ENCODE measurements at places on chromosomes 2 and 18. TPM values are rescaled to one million over a fixed set of nuclear protein-coding genes. Genes with fewer than 3 reads are reported as not detected.

Gene DLX2
- total RNA-seq = 0.42 TPM

Gene IGFBP5
- total RNA-seq = 0.61 TPM

Gene CYP26B1
- total RNA-seq = 0.22 TPM

DNA sequence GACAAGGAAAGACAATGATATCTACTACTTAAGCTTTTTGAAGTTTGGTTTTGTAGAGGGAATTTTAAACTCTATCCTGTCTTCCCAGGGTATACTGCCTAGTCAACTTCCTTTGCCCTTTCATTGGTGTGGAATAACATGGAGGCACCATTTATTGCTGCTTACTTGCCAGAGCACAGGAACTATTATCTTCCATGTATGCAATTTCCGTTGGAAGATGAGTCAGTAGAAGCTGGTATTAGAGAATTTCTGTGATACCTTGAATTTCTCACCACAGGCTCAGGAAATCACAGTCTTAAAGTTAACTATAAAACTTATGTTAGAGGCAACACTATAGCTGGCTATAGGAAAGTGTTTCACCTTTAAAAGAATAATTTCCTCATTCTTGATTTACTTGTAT lies 40.9 kb upstream of the RGPD4 start:
- DNase-seq = no peak
- H3K4me1 ChIP-seq = no peaks in the 10 kb centered on the region
- H3K36me3 ChIP-seq = no peaks in the 10 kb centered on the region
- H3K4me3 ChIP-seq = no peak overlapping the region
- no peaks in the 10 kb centered on the region for H3K27me3 ChIP-seq
- H3K27ac ChIP-seq = no peak overlapping the region

- no peak overlapping the region for H3K27ac ChIP-seq
- H3K27me3 ChIP-seq = no peaks in the 10 kb centered on the region
- H3K4me3 ChIP-seq = no peak overlapping the region
- no peak for DNase-seq
- H3K4me1 ChIP-seq = no peaks in the 10 kb centered on the region
- H3K36me3 ChIP-seq = peaks cover 8% of the 10 kb centered on the region
These were observed 8.7 kb upstream of the HS6ST1 start for GRCh38 chr2:128327180-128327964.

DNA sequence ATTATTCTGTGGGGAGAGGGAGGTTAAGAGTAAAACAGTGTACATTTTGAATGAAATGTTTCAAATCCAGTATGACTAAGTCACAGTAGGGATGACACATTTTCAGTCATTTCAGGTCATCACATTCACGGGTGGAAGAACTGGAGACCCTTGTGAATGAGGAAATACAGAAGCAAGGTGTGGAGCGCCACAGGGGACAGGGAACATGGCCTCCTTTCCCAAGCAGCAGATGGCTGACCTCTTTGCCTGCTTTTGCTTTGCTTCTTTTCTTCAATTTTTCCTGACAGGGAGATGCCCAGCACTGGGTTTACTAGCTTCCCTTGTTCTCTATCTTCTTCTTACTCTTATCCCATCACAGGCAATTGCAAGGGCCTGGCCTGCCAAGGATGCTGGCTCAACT lies 278.9 kb upstream of the DLGAP1 start:
- H3K4me3 ChIP-seq = no peak overlapping the region
- H3K4me1 ChIP-seq = no peaks in the 10 kb centered on the region
- no peaks in the 10 kb centered on the region for H3K27me3 ChIP-seq
- no peak overlapping the region for H3K27ac ChIP-seq
- DNase-seq = no peak

DNA sequence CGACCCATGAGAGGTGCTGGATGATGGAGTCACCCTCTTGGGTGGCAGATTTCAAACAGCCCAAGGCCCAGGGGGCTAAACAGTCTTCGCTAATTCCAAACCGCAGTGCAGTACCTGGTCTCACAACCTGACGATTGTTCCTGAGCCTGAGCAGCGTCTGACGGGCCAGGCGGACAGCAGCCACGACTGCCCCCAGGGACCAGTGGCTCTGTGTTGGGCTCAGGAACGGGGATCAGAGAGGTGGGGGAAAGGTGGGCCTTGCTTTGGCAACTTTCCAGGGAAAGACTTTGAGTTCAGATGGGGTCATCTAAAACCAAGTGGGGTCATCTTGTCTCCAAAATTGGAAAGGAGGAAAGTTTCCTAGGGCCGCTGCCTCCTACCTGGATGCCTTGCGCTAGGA lies 492 bp downstream of the COLEC11 start:
- no peak overlapping the region for H3K27ac ChIP-seq
- DNase-seq = no peak
- H3K36me3 ChIP-seq = peaks cover 6% of the 10 kb centered on the region
- no peak overlapping the region for H3K4me3 ChIP-seq
- no peaks in the 10 kb centered on the region for H3K27me3 ChIP-seq
- no peaks in the 10 kb centered on the region for H3K4me1 ChIP-seq

GRCh38 chr2:113848758-113849415 lies 41.0 kb upstream of the ACTR3 start:
- no peak for DNase-seq
- peaks cover 3% of the 10 kb centered on the region for H3K36me3 ChIP-seq
- H3K27me3 ChIP-seq = no peaks in the 10 kb centered on the region
- no peak overlapping the region for H3K4me3 ChIP-seq
- no peak overlapping the region for H3K27ac ChIP-seq

DNA sequence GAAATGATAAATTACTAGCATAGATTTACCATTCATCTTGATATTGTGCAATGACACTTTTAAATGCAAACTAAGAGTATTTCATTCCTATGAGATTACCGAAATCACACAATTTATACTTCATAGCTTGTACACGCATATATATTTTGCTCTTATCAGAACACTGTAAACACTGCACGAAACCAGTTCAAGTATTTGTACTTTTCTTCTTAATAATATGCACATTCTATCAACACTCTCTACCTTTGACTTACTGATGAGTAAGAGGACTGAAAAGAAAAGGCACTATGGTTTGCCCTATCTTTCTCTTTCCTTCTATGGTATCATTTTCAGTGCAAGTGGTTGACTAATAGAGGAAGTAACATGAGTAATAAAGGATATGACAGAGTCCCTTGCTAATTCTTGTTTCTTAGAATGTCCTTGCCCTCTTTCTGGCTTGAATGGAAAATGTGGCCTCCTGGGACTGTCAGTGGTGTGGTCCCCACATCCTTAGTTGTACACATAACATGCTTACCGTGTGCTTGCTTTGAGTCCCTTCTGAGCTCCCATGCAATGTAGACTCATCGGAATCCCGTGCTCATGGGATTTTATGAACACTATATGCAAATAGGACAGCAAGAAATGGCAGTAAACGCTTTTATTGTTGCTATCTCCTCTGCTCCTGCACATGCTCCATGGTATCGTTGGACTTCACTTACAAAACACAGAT lies 363.5 kb upstream of the TNP1 start:
- H3K36me3 ChIP-seq = no peaks in the 10 kb centered on the region
- no peaks in the 10 kb centered on the region for H3K4me1 ChIP-seq
- H3K27ac ChIP-seq = no peak overlapping the region
- no peak overlapping the region for H3K4me3 ChIP-seq

Measured in H9 (cell line).